ENCODE measurements at places on chromosomes 3 and 15.

DNA sequence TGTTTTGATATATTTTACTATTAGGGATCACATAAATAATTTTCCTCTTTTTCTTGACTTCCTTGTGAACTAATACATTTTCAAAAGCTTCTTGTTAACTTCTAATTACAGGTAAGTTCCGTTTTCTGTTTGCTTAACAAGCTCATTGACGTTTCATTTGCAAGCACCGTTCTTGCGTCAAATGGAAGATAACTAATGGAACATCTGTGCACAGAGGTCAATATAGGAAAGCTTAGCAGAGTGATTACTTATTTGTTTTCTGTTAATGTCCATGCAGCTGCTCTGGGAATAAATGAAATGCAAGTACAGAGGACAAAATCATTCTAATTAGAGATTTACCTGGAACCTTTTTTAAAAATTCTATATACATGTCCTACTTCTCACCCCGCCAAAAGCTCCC, 115.5 kb upstream of the C2CD4B start:
- DNase-seq: no peak

- peak; percentile 40 for DNase-seq
Observed at GRCh38 chr3:183698318-183698751, 738 bp downstream of the YEATS2 start.

GRCh38 chr3:18672561-18672960, 247.4 kb upstream of the SATB1 start:
- DNase-seq: no peak

- DNase-seq: no peak
Observed at GRCh38 chr3:43018246-43018645, 39.1 kb downstream of the GASK1A start.

- DNase-seq: no peak
Observed at GRCh38 chr3:53082736-53083135, 36.9 kb upstream of the SFMBT1 start.

- DNase-seq: no peak
Observed at GRCh38 chr3:147773116-147773630, 364.0 kb downstream of the ZIC1 start.

DNA sequence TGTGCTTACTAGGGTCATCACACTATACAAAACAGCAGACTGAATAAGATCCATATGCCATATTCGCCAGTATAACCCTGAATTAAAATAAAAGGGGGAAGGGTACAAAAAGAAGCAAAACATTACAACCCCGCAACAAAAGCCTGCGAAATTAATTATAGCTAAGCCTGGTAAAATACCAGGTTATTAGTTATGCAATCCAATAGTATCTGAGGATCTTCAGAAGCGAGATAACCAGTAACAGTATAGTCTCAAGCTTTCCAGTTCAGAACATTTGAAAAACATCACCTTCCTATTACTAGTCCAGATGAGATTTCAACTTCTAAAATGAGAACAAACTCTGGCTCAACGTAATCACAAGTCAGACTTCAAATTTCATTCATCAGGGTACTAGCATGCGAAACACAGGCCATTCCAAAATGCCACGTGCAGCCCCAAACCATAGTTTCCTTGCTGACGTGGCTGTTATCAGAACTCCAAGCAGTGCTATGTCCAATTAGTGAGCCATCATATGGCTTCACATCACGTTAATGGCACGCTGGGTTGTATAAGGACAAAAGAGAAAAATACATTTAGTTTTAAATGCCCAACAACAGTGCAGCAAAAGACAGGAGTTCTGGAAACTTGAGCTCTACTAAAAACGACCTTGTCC, 1.1 kb downstream of the SSR3 start:
- no peak for DNase-seq

DNA sequence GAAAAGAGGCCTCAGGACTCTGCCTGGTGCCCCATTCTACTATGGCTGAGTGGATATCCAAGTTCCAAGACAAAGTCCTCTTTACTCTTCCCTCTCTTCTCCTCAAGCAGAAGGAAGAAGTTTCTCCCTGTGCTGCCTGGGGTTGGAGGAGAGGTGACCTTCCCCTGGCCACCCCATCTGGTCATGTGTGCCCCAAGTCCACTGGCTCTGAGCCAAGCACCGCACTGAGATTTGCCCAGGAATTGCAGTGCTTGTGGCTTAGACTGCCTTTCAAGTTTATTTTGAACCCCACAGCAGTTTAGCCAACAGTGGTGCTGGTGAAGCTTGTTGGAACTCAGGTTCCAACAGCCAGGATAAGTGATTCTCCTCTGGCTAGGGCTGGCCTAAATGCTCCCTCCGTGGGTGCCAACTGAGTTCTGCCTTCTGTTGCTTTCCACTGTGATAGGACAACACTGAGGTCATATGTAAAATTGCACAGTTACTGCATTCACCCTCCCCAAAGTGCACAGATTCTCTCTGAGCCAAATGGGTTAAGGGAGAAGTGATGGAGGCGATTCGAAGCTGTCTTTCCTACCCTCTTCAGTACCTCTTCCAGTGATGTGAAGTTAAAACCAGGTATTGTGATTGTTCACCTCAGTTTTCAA, 69.9 kb downstream of the TMCO5A start:
- no peak for DNase-seq

DNA sequence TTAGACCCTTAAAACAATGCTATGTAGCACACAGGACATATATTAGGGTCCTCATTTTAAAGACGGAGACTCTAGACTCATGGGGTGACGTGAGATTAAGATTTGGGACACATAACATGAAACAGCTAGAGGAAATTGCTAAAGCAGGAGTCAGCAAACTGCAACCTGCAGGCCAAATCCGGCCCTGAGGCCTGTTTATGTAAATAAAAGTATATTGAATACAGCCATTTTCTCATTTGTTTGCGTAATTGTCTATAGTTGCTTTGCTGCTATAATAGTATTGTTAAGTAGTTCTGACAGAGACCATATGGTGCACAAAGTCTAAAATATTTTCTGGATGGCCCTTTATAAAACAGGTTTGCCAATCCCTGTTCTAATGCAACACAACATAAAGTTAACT, 115.5 kb downstream of the TMCO5A start:
- no peak for DNase-seq

- no peak for DNase-seq
Observed at GRCh38 chr15:31814082-31814481, 216.2 kb upstream of the CHRNA7 start.

DNA sequence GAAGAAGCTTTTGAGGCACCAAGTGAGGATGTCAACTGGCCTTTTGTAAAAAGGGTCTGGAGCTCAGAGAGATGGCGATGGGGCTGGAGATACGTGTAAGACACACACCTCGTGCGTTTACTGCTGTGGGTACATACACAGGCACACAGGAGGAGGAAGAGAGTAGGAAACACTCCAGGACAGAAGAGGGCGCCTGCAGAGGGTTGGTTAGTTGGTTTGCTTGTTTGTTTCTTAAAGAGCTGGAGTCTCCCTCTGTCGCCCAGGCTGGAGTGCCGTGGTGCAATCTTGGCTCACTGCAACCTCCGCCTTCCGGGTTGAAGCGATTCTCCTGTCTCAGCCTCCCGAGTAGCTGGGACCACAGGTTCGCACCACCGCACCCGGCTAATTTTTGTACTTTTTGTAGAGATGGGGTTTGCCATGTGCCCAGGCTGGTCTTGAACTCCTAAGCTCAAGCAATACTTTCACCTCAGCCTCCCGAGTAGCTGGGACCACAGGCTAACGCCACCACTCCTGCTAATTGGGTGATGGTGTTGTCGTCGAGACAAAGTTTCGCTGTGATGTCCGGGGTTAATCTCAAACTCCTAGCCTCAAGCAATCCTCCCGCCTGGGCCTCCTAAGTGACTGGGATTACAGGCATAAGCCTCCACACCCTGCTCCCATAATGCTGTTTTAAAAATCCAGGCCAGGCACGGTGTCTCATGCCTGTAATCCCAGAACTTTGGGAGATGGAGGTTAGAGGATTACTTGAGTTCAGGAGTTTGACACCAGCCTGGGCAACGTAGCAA, 1.3 kb upstream of the PRR20G start:
- DNase-seq: no peak

GRCh38 chr3:151880416-151880690, 6.9 kb downstream of the SUCNR1 start:
- no peak for DNase-seq

- DNase-seq: no peak
Observed at GRCh38 chr3:47410801-47411646, 30.2 kb downstream of the PTPN23 start.

DNA sequence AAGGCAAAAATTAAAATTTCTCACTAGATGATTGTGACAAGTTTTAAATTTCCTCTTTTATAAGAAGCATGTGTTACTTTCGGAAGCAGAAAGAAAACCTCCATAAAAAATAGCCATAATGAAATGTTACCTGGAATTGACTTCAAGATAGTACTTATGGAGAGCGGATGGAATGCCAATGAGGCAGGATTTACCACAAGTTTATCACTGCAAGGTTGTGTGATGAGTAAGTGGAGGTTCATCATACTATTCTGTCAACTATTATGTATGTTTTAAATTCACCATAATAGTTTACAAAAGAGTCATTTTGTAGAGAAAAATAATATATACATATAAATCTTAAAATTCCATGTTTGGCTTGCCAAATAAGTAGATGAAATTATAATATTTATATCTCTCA, 230.3 kb downstream of the SCAPER start:
- no peak for DNase-seq

- no peak for DNase-seq
Observed at GRCh38 chr3:134161898-134162615, 88.6 kb downstream of the RYK start.

DNA sequence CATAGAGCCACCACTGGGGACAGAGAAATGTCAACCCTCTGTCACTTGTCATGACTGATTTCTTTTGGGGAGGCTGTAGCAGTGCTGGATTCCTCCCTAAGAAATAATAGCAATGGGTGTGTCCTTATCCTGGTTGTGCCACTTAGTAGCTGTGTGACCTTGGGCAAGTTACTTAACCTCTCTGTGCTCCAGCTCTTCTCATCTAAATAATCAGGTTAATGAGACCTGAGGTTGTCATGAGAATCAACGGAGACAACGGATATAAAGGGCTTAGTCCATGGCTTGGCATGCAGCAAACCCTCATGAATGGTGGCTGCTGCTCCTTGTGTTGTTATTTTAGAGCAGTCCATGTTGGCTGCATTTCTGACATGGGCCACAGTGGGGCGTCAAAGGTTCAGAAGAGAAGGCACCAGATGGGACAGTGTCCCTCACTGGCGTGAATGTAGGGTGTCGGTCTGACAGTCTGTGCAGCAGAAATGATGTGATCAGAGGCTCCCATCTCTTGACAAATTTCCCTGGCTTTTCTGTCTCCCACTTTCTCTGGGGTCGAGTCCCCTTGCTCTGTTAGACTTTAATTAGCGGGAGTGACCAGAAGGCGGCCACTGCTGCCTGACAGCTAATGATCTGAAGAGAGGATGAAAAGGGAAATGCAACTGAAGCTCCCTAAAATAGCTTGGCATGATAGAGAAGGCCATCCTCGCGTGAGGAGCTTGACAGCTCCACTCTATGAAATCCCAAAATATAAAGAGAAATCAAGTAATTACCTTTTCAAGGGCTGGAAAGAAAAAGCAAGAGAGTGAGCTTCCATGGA, 209.4 kb downstream of the CADPS start:
- peak; percentile 72 for DNase-seq

- DNase-seq: no peak
Observed at GRCh38 chr3:48440590-48440958, 517 bp downstream of the TMA7 start.

- no peak for DNase-seq
Observed at GRCh38 chr15:48459571-48460442, 128.6 kb downstream of the DUT start.

- DNase-seq: no peak
Observed at GRCh38 chr3:146529021-146529420, 15.4 kb downstream of the PLSCR1 start.

GRCh38 chr15:44999105-44999504, 23.9 kb upstream of the SORD start:
- no peak for DNase-seq

DNA sequence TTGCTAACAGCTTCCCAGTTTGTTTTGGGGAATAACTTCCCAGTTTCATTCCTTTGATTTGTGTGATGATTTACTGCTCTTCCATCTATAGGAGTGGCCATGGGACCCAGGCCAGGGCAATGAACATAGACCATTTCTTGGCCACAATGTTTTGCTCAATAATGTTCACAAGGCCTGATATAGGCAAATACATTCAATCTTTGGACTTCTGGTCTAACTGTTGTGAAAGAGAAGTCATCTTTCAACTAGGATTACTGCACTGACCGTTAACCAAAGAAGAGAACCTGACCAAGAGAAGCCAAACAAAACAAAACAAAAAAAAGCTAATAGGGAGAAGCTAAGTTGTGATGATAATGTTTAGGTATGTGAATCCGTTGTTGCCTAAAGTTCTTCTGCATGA, 221.8 kb upstream of the SUCLG2 start:
- no peak for DNase-seq

GRCh38 chr3:26838026-26838425, 215.5 kb downstream of the LRRC3B start:
- no peak for DNase-seq

- DNase-seq: no peak
Observed at GRCh38 chr3:128201158-128201755, 48.0 kb downstream of the EEFSEC start.

- DNase-seq: no peak
Observed at GRCh38 chr3:120071259-120071658, 23.0 kb downstream of the GSK3B start.

GRCh38 chr15:50100486-50100885, 18.5 kb downstream of the ATP8B4 start:
- DNase-seq: no peak

GRCh38 chr3:195210266-195210973, 60.5 kb downstream of the XXYLT1 start:
- no peak for DNase-seq

DNA sequence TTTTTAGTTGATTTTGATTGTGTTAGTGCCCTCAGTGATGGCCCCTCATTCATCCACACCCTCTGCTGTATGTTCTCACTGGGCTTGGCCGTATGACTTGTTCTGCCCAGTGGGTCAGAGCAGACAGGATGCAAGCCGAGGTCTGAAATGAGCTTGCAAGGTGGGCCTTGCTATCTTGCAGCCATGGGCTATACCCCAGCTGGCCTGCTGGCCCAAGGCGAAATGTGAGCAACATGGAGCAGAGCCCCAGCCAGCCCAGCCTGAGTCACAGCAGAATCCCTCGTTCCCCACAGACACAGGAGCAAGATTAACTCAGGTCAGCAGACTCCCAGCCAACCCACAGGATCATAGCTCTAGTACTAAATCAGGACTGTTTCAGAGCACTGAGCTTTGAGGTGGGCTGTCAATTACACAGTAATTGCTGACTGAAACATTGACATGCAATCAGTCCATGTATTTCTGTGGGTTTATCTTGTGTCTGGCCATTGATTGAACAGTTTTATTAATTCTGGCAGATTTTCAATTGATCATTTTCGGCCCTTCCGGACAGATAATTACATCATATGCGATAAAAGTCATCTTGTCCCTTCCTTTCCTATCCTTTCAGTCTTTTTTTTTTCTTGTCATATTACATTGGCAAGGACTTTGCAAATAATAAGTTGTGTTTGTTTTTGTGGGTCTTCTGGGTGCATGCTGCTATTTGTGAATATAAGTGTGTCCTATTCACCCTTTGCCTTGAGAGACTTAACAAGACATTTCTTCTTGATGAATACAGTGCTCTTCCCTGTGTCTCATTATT, 27.1 kb downstream of the KLF15 start:
- DNase-seq: no peak
